ENCODE measurements at places on chromosomes 1 and 21.

DNA sequence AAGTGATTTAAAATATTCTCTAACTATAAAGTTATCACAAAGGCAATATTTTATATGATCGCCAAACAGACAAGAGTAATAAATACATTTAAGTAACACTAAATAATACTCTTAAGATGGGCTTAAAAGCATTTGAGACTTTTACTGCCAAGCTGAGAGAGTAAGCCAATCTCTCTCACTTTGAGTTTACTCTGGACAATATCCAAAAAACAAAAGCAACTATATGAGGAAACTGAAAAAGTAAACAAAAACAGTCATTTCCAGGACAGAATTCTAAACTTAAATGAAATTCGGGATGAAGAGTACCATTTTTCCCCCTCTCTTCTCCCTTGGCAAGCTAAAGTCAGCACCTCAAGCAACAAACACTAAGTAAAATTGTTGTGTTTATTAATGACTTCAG, 173.2 kb downstream of the COP1 start:
- DNase-seq: no peak

GRCh38 chr1:192571668-192572067, 3.9 kb upstream of the RGS1 start:
- no peak for DNase-seq

DNA sequence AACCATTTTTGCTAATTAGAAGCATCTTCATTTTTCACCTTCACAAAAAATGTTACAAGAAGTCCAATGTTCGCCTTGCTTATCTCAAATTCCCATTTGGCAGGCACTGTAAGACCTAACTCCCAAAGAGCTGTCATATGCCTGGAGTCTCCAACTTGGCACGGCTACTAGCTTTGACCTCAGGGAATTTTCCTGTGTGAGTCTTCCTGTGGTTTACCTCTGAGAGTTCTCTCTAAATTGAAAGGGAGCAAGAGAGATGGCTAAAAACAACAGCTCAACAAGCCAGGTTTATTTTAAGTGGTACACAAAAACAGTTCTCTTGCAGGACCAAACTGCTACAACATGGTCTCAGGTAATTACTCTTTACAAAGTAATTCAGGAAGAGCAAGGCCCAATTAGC, 756.0 kb upstream of the ADGRL2 start:
- DNase-seq: no peak

GRCh38 chr1:230328342-230329015, 97.7 kb downstream of the PGBD5 start:
- DNase-seq: no peak

DNA sequence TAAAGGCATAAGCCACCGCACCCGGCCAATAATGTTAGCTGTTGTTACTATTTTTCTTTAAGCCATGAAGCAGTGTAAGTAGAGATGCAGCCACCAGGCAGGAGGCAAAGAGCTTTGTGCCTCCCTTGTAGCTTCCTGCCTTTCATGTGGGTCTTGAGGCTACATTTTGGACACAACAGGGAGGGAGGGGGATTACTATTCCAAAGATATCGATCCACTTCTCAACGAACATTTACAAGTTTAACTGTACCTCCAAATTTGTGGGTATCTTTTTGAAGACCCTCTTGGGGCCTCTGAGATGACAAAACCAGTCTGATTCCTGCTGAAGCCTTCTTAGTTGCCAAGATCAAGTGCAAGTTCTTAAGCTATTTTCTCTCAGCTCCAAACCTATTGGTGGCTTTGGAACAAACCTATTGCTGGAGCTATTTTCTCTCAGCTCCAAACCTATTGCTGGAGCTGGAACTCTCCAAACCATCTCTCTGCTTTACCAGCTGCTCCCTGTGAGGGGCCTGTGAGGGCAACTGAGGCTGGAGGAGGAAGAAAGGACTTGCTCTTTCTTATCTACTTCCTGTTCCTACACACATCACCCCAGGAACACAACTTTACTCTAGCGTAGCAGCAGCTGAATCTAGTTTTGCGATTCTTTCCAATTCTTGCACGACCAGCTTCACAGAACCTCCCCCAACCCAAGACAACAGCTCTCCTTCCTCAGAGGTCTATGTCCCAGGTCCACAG, 16.1 kb upstream of the RCAN3 start:
- DNase-seq: no peak

DNA sequence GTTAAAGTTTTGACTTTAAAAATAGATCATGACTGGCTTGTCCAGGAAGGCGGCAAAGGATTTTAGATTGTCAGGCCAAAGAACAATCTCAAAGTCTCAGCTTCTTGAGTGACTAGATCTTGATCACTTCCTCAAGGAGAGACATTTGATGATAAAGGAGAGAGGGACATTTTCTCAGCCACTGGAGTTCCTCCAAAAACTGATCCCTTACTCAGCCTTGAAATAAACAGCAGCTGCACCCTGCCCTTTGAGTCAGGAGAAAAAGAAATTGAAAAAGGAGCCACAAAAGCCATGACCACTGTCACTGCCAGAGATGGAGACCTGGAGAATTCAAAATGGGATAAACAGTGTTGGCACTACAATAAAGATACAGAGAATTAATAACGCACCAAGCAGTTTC, 288.4 kb upstream of the PRMT6 start:
- DNase-seq: no peak

DNA sequence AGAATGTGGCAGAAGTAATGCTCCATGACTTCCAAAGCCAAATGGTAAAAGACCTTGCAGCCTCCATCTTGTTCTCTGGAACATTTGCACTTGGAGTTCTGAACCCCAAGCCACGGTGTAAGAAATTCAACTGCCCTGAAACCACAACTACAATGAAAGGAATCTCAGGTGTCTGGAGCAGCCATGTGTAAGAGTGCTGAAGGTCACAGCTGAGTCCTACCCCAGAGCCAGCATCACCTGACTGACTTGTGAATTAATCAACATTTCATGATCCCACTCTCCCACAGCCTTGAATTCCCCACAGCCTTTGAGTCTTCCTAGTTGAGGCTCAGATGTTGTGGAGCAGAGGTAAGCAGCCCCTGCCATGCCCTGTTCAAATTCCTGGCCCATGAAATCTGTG, 192.8 kb upstream of the CAMK1G start:
- DNase-seq: no peak

GRCh38 chr1:200304171-200304570, 105.7 kb downstream of the ZNF281 start:
- DNase-seq: no peak

GRCh38 chr1:70762386-70762785, 285.2 kb downstream of the PTGER3 start:
- DNase-seq: no peak

- no peak for DNase-seq
Measured at GRCh38 chr1:198966519-198966918, 327.7 kb downstream of the PTPRC start.

Data from common myeloid progenitor, CD34-positive (primary cell).